ENCODE measurements at places on chromosomes 4 and X.

DNA sequence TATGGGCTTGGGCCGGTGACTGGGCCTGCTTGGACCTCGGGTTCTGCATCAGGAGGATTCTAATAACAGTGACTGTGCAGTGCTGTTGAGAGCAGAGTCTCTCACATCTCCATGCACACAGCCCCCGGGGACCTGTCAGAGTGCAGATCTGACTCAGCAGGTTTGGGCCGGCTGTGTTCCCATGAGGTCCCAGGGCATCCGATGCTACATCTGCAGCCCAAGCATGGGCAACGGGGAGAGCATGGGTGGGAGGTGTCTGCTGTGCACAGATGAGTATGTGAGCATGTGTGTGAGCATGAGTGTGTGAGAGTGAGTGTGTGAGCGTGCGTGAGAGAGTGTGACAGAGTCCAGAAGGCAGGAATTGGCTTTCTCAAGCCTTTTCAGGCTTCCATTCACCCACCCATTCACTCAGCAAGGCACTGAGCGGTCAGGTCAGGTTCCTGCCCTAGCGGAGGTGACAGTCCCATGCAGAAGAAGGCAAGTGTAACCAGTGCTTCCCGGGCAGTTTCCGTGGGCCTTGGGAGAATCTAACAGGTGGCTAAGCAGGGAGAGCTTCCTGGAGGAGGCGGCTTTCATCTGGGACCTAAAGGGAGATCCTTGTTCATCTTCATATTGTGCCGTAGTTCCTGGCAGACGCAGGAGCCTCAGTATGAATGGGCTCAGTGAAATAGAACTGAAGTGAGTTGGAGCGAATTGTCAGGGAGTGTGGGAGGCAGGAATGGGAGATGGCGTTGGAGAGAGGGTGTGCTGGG, 62.6 kb downstream of the SORCS2 start:
- DNase-seq, result no peak

GRCh38 chr4:2757426-2757825, 1.3 kb upstream of the TNIP2 start:
- DNase-seq, result no peak

DNA sequence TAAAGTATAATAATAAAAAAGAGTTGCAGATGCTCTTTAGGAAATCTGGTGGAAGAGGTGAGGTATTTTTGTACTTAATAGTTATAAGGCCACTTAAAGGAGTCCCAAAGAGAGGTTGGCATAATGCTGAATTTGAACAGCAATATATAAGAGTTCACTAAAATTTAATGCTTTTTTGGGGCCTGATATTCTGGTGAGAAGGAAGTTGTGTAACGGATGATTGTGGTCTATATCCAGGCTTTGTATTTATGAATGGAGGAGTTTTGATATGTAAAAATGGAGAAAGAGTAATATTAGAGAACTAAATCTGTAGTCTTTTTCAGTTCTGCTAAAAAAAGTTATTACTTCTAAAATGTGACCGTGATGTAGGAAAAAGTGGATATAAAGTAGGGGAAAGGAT, 20.4 kb downstream of the BMP2K start:
- no peak for DNase-seq

GRCh38 chr4:147362938-147363337, 118.0 kb upstream of the EDNRA start:
- DNase-seq, result no peak

- no peak for DNase-seq
Observed at GRCh38 chr4:27048429-27049238, 188.0 kb downstream of the STIM2 start.

DNA sequence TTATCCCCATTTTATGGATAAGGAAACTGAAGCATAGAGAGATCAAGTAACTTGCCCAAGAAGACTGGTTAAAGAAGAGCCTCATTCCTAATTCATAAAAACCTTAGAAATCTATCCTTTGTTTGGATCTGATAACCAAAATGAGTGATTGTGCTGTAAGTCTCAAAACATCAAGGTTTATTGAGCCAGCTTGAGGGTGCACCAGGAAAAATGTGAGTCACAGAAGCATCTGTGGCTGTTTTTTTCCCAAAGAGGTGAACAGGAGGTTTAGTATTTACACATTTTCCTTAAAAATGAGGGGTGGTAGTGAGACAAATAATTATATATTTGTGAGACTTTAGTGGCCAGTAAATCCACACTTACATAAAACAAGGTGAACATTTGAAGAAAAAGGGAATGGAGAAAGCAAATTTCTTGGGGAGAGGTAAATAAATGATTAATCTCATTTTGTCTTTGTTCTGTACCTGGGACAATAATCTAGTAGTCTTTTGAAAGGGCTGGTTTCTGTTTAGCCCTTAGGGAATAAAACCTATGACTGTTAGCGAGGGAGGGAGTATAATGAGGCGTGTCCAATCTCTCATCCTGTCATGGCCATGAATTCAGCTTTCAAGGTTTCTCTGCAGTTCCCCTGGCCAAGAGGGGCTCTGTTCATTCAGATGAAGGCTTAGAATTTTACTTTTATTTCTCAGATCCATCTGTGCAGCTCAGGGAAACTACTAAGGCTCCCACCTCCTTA, 12.2 kb upstream of the FMR1 start:
- DNase-seq, result no peak

- no peak for DNase-seq
Observed at GRCh38 chrX:97806238-97806637, 922.5 kb downstream of the RPA4 start.

- peak; percentile 14 for DNase-seq
Observed at GRCh38 chrX:54357414-54358377, at the start of gene WNK3. Gene WNK3, minus strand, starts transcription at chrX:54358046.

DNA sequence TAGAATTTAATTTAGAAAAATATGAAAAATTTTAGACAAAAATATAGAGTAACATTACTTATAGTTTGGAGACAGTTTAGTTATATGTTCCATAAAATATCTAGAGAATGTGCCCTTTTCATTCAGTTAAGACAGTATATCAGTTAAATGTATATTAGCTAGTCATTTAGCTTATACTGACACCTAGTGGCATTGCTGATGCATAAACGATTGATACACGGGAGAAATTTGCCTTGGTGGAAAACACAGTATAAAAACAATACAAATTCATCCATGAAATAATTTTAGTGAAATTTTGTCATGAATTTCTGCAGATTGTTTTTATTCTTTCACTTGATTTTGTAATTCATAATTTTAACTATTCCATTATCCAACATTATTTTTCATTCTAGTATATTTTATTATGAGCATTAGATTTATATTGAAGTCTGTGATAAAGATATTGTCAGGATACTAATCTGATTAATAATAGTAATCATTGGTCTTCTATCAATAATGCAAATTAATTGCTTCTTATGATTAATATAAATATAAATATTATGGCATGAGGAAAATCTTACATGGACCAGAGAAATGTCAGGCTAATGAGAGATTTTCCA, 219.0 kb downstream of the TLL1 start:
- no peak for DNase-seq

DNA sequence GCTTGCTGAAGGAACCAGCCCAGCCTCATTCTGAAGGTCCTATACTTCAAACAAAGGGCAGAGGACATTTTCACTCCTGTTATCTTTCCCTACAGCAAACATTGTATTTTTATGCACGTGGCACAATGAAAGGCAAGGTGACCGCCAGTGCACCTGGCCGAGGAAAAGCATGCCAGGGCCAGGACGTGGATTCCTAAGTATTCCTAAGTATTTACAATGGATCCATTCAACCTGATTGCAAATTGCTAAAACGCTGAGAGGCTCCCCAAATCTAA, 127.9 kb upstream of the FTHL17 start:
- no peak for DNase-seq

- no peak for DNase-seq
Observed at GRCh38 chr4:127140306-127140705, 492.5 kb upstream of the INTU start.

DNA sequence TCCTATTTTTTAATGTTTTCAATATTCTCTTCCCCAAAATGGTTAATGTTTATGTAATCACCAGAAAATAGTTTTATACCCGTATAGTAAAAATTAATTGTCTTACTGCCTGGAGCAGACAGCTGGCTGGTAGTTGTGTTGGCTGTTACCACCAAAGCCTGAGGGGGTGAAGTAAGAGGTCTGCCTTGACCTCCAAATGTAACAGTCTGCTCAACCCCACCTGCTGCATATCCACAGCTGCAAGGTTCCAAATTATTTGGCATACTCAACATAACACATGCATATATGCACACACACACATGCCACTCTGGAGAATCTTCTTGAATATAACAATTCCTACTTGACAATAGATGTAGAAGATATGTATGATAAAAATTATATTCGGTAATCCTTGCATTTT, 624.3 kb downstream of the ADGRL3 start:
- no peak for DNase-seq

- DNase-seq, result no peak
Observed at GRCh38 chr4:143399113-143399949, 62.7 kb downstream of the GAB1 start.
